ENCODE measurements at places on chromosomes 3 and 15.
A peak's percentile ranks its signal among the peaks of the same experiment; 100 is the strongest.

GRCh38 chr3:109640146-109640652, 302.9 kb upstream of the DPPA4 start:
- no peaks in the 10 kb centered on the region for H3K36me3 ChIP-seq
- no peaks in the 10 kb centered on the region for H3K4me1 ChIP-seq
- H3K4me3 ChIP-seq, result no peak overlapping the region
- no peak overlapping the region for H3K27ac ChIP-seq
- no peaks in the 10 kb centered on the region for H3K27me3 ChIP-seq

DNA sequence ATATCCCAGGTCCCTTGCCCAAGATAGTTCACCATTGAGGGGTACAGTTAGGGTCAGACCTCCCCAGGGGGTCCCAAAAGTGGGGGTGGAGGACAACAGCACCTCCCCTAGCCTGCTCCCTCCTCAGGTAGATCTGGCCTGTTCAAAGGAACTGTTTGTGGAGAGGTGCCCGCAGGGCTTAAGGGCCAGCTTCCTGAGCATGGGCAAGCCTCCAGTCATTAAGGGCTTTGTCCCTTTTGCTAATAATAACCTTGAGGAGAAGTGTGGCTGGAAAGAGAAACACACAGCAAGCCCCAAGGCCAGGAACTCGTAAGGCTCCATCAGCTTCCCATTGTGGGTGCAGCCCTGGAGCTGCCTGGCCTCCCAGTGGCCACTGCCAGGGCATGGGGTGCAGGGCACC, 47.4 kb downstream of the ISG20 start:
- no peak for DNase-seq
- H3K27ac ChIP-seq, result no peak overlapping the region

DNA sequence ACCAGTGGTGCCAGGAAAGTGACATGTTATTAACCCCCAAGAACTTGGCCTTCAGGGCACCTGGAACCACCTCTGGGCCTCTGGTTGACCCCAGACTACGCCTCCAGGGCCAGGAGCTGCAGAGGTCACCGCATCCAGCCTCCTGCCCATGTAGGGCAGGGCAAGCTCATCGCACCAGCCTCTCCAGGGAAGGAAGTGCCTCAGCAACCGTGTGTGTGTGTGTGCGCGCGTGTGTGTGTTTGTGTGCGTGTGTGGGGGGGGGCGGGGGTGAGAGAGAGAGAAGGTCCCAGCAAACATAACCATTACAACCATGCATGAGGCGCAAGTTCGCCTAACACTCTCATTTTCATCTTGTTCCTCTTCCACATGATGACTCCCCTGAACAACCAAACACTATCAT, 31.8 kb downstream of the RAB6B start:
- no peak overlapping the region for H3K27ac ChIP-seq
- no peaks in the 10 kb centered on the region for H3K4me1 ChIP-seq
- H3K36me3 ChIP-seq, result no peaks in the 10 kb centered on the region
- no peak overlapping the region for H3K4me3 ChIP-seq
- no peaks in the 10 kb centered on the region for H3K27me3 ChIP-seq
- no peak for DNase-seq

GRCh38 chr3:151580591-151580990, 119.7 kb upstream of the IGSF10 start:
- H3K27ac ChIP-seq, result no peak overlapping the region
- no peaks in the 10 kb centered on the region for H3K4me1 ChIP-seq
- no peaks in the 10 kb centered on the region for H3K36me3 ChIP-seq
- DNase-seq, result no peak
- no peak overlapping the region for H3K4me3 ChIP-seq

GRCh38 chr3:61978460-61979419, 394.6 kb downstream of the FEZF2 start:
- H3K4me3 ChIP-seq, result no peak overlapping the region
- H3K27ac ChIP-seq, result peak overlapping the region; percentile 85
- H3K4me1 ChIP-seq, result peaks cover 32% of the 10 kb centered on the region
- H3K36me3 ChIP-seq, result no peaks in the 10 kb centered on the region
- peak; percentile 42 for DNase-seq
